Activated CD4-positive, alpha-beta T cell treated with anti-CD3 and anti-CD28 coated beads for 48 hours (primary cell): ENCODE measurements at places on chromosomes 7 and 10.

GRCh38 chr10:113980408-113981087, 63.1 kb upstream of the ADRB1 start:
- no peak for DNase-seq

- DNase-seq, result no peak
These were observed 25.7 kb downstream of the GOLGA7B start for GRCh38 chr10:97875391-97875790.

GRCh38 chr10:7311218-7311849, 99.5 kb downstream of the SFMBT2 start:
- DNase-seq, result no peak

DNA sequence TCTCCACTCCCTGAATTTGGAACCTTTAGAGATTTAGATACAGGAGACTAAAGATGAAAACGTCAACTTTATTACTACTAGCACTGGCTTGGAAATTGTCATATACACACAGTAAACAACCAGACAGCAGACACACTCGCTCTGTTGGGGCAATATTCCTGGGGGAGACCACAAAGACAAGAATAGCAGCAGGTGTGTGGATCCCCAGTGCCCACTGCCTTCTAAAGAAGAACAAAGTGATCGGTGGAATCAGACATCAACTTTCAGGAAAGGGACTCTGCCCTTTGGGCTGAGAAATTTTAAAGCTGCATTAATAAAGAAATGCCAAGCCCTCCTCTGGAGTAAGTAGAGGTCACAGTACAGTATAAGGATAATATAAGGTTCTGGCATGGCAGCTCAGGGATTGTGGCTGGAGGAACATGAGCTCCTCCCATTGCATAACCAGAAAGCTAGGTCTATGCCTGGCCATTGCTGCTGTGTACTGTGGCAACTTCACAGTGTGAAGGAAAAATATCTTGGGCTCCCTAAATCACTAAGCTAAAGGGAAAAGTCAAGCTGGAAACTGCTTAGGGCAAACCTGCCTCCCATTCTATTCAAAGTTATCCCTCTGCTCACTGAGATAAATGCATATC, 57.1 kb upstream of the ANKRD1 start:
- DNase-seq, result no peak

- DNase-seq, result no peak
These were observed 1.2 kb upstream of the INPP5A start for GRCh38 chr10:132536241-132536876.

DNA sequence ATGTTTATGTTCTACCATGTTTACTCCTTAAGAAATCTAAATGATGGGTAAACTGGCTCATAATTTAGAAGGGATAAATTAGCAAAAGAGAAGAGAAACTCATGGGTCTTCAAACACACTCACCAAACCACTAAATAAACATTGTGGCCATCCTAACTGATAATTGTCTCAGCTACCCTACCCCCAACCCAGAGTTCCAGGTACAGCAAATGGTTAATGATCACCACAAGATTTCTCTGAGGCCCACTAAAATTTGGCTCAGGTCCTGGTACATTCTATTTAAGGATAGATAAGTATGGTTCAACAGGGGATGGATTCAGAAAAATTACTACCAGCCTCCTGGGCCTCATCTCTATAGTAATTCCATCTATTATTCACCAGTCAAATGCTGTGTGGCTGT, 21.4 kb downstream of the SLC25A13 start:
- no peak for DNase-seq

GRCh38 chr7:73701357-73701995, 18.0 kb downstream of the STX1A start:
- DNase-seq, result peak; percentile 56

DNA sequence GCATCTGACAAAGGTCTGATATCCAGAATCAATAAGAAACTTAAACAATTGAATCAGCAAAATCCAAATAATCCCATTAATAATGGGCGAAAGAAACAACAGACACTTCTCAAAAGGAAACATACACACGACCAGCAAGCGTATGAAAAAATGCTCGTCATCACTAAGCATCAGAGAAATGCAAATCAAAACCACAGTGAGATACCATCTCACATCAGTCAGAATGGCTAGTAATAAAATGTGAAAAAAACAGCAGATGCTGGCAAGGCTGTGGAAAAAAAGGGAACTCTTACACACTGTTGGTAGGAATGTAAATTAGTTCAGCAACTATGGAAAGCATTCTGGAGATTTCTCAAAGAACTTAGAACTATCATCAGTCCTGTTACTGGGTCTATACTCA, 496.7 kb downstream of the SH2D4B start:
- DNase-seq, result no peak

- DNase-seq, result no peak
These were observed 255.7 kb downstream of the BUB3 start for GRCh38 chr10:123409884-123410283.

DNA sequence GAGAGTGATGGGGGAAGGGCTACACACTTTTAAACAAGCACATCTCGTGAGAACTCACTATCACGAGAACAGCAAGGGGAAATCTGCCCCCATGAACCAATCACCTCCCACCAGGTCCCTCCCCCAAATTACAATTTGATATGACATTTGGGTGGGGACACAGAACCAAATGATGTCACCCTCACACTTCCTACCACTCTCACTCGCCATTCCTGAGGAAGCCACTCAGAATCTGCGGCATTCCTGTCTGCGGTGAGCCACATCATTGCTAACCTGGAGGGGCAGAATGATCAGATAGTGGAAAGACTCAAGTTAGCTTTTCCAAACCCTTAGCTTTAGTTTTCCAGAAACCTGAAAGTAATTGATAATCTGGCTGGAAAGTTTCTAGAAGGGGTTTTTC, 66.9 kb downstream of the MYO3A start:
- DNase-seq, result no peak

- DNase-seq, result no peak
These were observed 650.2 kb downstream of the INHBA start for GRCh38 chr7:41052736-41053135.

- no peak for DNase-seq
These were observed 21.8 kb downstream of the NET1 start for GRCh38 chr10:5434017-5434753.

DNA sequence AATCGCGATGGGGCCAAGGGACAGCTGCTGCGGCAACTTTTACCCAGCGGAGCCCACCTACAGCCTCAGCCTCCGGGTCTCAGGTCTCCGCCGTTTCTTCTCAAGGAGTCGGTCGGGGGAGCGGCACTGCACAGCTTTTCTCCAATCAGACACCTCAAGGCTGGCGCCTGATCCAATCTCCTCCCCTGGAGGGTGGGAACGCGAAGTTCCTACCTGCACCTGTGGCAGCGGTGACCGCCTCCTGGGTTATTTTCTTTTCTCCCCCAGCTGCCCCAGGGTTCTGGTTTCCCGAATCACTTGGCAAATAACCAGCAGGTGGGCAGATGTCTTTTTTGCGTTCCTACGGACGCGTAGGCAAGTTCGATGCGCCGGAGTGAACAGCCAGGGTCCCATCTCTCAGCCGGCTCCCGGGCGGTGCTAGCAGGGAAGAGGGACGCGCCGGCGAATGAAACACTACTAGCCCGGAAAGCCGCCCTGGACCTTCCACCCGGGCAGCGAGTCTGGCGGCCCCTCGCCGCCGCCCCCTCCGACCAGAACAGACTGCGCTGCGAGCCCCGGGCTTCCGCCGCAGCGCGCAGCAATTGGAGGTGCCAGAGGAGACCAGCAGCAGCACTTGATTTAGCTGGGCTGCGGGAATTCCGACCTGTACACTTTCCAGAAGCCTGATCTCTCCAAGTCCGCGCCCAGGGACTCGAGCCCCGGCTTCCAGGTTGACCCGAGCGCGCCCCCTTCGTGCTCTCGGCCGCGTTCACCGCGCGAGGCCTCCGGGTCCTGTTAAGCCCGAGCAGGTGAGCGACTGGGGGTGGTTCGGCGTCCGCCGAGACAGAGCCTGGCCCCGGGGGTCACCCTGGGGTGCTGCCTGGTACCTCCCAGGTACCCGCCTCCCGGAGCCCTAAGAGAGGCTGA, at the start of gene PRR15:
Gene PRR15, plus strand, starts transcription at position 246 of the 906 bp plus-strand sequence. CDS start 2,495 bp downstream, outside the sequence.
- DNase-seq, result peak; percentile 21

- no peak for DNase-seq
These were observed 66.4 kb upstream of the PDCD4 start for GRCh38 chr10:110805292-110805691.

- DNase-seq, result no peak
These were observed 527.3 kb upstream of the GHITM start for GRCh38 chr10:83612050-83612449.

GRCh38 chr7:75988568-75989499, 5.6 kb downstream of the TMEM120A start:
- no peak for DNase-seq

GRCh38 chr7:105880571-105881330, 4.4 kb upstream of the ATXN7L1 start:
- DNase-seq, result no peak

DNA sequence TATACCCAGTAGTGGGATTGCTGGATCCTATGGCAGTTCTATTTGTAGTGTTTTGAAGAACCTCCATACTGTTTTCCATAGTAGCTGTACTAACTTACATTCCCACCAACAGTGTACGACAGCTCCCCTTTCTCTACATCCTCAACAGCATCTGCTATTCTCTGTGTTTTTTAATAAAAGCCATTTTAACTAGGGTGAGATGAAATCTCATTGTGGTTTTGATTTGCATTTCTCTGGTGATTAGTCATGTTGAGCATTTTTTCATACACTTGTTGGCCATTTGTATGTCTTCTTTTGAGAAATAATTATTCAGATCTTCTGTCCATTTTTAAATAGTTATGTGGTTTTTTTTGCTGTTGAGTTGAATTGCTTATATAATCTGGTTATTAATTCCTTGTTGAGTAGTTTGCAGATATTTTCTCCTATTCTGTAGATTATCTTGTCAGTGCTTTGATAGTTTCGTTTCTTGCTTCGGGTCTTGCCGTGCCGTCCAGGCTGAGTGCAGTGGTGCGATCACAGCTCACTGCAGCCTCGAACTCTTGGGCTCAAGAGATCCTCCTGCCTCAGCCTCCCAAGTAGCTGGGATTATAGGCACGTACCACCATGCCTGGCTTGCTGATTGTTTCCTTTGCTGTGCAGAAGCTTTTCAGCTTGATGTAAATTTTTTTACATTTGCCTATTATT, 12.0 kb downstream of the MTG1 start:
- no peak for DNase-seq

GRCh38 chr7:95608359-95609173, 12.2 kb upstream of the PDK4 start:
- DNase-seq, result no peak

GRCh38 chr10:58741673-58742072, 229.0 kb downstream of the BICC1 start:
- no peak for DNase-seq

DNA sequence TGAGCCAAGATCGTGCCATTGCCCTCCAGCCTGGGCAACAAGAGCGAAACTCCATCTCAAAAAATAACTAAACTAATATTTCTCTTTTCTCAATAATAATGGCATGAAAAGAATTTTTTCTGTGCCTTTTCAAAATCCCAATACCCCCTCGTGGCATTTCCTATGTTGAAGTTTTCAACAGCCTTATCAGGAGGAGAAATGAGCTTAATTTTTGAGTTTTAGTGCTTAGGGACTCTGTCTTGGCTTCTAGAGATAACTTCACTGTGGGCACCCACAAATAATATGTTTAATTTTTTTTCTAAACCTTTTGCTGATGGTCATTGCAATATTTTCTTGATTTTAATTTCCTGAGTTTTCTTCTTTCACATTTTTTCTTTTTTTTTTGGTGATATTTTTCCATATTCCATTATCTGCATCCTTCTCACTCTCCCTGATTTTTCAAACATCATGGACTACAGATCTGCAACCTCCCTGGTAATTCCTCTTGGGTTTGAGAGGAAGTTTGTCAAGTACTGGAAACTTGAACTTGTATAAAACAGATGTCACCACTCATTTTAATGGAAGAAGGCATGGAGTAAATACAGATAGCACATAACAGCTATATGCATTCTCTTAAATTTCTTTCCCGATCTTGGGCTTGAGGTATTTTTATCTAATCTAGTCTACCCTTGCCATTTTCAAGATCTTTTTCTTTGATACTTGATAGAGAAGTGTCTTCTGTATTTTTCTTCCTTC, 84.0 kb downstream of the KAT6B start:
- no peak for DNase-seq

GRCh38 chr10:117272195-117273076, 31.5 kb downstream of the SLC18A2 start:
- no peak for DNase-seq

DNA sequence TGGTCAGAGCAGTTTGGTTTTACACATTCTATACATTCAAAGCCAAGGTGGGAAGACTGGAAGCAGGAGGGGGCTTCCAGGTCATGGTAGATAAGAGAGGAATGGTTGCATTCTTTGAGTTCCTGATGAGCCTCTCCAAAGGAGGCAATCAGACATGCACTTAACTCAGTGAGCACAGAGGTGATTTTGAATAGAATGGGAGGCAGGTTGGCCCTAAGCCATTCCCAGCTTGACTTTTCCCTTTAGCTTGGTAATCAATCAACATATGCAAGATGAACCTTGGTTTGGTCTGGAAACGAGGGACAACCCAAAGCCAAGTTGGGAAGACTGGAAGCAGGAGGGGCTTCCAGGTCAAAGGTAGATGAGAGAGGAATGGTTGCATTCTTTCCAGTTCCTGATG, 31.4 kb downstream of the TCERG1L start:
- DNase-seq, result no peak

DNA sequence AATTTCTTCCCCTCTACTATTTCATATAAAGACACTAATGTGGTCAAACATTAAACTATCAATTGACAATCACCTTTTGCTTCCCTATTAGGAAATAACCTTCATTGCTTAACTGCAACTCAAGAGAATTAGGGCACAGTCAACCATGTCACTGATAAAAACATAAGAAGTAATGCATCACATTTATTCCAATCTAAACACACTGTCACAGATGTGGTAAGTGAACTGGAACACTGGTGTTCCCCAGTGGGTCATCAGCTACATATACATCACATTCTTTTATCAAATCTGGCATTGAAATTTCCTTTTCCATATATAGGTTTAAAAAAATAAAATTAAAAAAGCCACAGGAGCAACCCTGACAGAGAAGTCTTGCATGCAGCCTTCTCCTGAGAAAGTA, 3.7 kb downstream of the TRIL start:
- no peak for DNase-seq

- DNase-seq, result no peak
These were observed 125.2 kb downstream of the AMPH start for GRCh38 chr7:38506004-38506403.

- no peak for DNase-seq
These were observed 87.3 kb downstream of the C10orf105 start for GRCh38 chr10:71632200-71632820.

GRCh38 chr7:155448632-155449007, 9.3 kb upstream of the EN2 start:
- DNase-seq, result no peak
